ENCODE measurements at places on chromosomes 2 and 18. TPM values are rescaled to one million over a fixed set of nuclear protein-coding genes. Genes with fewer than 3 reads are reported as not detected.

Gene G6PC2
- not detected for total RNA-seq

Gene LRP2
- total RNA-seq, result 0.36 TPM

Gene GAREM1
- total RNA-seq, result not detected

Gene C2orf92
- total RNA-seq, result 10.4 TPM

Gene MAIP1
- 22.3 TPM for total RNA-seq

Gene DSG4
- total RNA-seq, result not detected

Gene TRAK2
- total RNA-seq, result 38.9 TPM

Gene SLC16A14
- 1.5 TPM for total RNA-seq

Gene CDK15
- total RNA-seq, result not detected
